ENCODE measurements at places on chromosomes 2 and 18.

DNA sequence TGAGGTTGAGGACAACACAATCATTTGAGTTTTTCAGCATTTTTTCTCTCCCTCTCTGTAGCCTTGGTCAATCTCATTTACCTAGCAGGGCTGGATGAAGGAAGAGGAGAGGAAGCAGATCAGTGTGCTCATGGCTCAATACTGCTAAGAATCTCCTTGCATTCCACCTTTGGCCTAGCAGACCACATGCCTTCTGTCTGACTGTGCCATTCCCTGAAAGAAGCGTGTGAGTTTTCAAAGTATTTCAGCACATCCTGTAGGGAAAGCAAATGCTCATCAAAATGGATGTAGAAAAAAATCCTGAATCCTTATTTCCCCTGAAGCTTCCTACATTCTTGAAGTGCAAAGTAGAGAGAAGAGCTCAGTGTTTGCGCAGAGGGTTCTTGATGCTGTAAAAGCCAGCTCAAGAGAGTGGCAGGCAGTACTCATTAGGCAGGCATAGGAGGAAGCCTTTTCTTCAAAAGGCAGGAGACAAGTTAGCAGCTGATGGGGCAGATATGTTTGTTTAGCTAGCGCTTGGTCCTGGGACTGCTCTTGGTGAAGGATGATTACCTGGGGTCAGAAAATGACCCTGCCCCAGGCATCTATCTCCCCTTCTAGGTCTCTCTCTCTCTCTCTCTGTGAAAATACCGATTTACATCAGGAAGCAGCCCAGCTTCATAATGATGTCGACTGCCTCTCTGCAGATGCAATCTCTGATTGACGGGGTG lies 14.4 kb upstream of the PIK3C3 start:
- peak; percentile 30 for DNase-seq

DNA sequence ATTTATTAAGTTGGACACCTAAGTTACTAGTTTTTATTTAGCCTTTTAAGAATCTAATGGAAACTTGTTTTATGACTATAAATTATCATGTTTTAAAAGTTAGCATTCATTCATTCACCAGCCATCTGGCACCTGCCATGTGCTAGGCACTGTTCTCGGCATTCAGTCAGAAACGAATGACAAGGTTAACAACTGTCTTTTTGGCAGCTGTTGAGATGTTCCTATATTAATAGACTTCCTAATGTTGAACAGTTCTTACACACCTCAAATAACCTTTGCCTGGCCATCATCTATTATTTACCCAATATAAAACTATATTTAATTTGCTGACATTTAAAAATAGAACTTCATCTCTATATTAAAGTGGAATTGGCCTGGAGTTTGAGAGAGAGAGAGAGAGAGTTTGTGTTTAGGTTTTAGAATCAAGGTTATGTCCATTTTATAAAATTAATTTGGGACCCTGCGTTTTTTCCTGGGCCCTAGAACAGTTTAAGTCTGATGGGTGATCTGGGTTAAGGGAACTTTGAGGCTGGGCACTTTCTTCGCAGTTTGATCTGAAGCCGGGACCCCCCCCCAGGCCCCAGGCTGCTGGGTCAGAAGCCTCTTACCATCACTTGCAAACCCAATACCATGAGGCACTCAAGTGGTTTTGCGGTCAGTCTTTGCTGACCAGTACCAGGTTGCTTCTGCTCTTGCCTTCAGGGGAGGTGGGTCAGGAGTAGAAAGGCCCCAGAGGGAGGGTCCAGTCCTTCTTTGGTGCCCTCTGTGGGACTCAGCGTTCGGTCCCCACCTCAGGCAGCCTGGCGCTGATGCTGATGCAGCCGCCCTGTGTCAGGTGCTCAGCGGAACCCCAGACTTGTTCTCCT lies 48.3 kb upstream of the ASB1 start:
- DNase-seq = no peak

- peak; percentile 96 for DNase-seq
Observed at GRCh38 chr2:190319555-190320498, at the start of gene HIBCH. Gene HIBCH, minus strand, starts transcription at chr2:190319826. Its CDS starts 76 bp downstream, at chr2:190319750.

GRCh38 chr2:94984964-94985575 lies 40.4 kb upstream of the MAL start:
- DNase-seq = no peak

GRCh38 chr18:23578067-23578701 lies 8.1 kb downstream of the NPC1 start:
- DNase-seq = no peak

- no peak for DNase-seq
Observed at GRCh38 chr2:41024816-41025215, 572.9 kb upstream of the SLC8A1 start.

DNA sequence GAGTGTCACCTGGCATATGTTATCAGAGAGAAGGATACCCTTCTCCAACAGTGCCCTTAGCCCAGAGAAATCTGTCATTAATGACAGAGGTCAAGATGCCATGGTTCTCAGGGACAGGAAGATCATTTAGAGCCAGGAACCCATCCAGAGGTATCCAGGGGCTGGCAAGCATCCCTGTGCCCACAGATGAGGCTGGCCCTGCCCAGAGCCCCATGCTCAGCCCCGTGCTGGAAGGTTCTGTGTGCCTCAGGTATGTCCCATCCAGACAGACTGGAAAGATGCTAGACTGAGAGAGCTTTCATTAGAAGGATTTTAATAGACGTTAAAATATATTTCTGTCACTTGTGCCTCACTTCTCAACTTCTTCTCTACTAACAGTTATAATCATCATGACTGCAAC lies 8.2 kb upstream of the TUBB6 start:
- DNase-seq = no peak
